ENCODE measurements at places on chromosomes 11 and 22.

DNA sequence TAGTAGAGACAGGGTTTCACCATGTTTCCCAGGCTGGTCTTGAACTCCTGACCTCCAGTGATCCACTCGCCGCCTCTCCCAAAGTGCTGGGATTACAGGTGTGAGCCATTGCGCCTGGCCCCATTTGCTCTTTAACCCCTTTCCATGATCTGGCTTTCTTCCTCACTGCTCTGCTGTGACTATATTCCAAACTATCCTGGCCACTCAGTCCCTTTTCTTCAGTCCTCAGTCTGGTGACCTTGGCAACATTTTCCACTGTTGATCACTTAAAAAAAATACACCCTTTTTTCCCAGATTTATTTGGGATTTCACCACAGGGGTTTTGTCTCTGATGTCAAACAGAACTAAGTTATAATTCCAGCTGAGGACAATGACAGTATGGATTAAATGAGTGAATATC lies 24.5 kb downstream of the MMP20 start:
- DNase-seq, result no peak

DNA sequence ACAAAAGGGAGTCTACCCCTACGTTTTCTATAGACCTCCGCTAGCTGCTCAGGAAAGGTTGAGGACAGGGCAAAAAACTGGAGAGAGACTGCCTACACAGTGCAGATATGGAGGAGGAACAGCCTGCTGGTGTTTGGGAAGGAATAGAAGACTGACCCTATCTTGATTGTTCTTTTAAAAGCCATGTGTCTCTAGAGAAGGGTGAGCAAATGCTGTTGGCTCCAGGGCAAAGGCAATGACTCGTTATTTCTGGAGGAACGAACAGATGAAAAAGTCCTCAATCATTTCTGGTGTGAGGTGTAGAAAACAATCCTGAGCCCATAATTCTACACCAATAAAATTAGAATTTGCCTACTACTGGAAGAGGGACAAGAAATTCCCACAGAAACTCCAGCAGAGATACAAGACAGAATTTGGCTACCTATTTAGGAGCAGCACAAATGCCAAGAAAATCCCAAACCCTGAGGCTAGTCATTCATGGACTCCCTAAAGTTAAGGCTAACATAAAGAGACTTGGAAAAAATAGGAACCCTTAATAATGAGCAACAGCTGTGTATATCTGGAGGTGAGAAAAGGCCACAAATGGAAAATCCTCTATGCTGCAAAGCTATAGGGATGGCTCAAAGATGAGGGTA lies 1206.3 kb upstream of the CNTN5 start:
- DNase-seq, result no peak

DNA sequence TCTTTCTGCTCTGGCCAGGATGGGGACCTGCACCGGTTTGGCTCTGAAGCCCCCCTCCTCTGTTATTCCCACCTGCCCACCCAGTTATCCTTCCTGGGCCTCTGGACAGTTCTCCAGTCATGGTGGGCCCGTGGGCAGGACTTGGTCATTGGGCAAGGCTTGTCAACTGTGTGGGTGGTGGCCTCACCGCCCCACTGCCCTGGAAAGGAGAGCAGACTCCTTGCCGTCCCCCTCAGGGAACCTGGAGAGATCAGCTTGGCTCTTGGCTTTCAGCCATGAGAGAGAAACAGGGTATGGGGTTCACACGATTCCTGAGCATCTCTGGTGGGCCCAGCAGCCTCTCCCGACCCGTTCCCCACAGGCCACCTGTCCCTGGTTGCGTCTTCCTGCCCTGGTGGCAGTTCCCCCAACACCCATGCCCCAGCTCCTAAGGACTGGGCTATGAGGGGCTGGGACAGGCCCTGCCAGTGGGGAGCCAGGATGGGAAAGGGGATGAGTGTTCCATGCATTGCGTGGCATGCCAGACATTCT lies 92.3 kb downstream of the MORC2 start:
- DNase-seq, result no peak

DNA sequence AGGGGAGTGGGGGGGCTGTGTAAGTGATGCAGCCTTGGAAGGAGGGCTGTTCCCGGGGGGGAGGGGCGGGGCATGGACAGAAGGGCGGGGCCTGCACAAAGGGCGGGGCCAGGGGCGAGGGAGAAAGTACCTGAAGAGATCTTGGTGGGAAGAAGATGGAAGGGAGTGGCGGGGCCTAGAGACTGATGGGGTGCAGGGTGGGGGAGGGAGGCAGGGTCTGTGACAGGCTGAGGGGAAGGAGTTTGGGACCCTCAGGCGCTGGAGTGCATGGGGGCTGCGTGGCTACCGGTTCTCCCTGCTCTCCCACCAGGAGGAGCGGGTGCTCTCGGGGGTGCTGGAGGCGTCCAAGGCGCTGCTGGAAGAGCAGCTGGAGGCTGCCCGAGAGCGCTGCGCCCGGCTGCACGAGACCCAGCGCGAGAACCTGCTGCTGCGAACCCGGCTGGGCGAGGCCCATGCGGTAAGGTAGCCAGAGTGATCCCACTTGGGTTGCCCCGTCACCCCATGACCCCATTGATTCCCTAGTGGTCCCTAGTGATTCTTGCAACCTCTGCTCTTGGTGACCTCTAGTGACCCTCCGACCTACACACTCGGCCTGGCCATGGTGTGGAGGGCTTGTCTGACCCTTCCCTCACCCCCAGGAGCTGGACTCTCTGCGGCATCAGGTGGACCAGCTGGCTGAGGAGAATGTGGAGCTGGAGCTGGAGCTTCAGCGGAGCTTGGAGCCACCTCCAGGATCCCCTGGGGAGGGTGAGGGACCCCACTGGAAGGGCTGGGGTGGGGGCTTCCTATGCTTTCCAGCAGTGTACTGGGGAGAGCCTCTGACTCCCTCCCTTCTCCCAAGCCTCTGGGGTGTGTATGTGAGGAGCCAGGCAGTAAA lies 3.1 kb downstream of the CCDC88B start:
- no peak for DNase-seq

- DNase-seq, result no peak
Observed at GRCh38 chr11:117279711-117280376, 11.3 kb upstream of the BACE1-AS start.

- no peak for DNase-seq
Observed at GRCh38 chr11:116078101-116078591, 573.9 kb upstream of the CADM1 start.

DNA sequence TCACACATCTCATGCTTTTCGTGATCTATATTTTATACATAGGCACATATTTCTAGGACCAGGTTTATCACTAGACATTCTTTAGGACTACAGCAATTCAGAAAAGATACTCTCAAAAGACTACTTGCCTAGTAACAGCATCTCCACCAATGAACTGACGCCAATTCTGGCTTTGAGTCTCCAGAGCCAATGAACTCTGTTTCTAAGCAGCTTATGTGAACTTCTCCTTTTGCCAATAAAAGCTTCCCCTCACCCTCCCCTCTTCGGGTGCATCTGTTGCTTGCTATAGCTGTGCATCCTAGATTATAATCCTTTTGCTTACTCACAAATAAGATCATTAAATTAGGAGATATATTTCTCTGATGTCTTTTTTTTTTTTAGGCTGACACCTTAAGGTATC lies 11.4 kb upstream of the ANKK1 start:
- no peak for DNase-seq

GRCh38 chr22:40023341-40023841 lies 28.6 kb downstream of the FAM83F start:
- DNase-seq, result no peak

DNA sequence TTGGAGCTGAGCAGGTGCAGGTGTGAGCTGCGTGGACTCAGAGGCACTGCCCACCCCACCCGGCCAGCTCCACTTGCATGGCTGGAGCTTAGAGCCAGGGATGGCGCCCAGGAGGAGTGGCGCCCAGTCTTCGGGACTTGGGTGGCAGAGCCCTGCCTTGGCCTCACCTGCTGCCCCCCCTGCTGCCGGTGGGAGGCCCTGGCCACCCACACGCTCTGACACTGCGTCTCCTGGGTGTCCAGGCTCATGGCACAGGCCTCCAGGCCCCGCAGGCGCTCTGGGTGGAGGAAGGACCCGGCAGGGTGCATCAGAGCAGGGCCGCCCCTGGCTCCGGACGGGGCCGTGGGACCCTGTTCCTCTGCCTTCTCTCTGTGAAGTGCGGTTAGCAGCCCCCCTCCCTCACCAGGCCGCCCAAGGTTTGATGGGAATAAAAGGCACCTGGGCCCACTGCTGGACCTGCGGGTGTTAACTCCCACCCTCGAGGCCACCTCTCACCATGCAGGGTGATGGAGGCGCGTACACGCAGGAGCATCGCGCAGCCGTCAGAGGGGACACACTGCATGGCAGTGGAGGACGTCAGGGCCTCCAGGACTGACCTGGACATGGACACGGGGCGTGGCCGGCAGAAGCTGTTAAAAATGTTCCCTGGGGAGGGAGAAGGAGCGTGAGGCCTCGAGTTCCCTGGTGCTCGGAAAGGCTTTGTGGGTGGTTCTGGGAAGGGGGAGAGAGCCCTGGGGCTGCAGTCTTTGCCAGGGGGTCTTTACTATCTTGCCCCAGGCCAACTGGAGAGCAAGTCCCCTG lies 11.8 kb downstream of the IL17REL start:
- no peak for DNase-seq

DNA sequence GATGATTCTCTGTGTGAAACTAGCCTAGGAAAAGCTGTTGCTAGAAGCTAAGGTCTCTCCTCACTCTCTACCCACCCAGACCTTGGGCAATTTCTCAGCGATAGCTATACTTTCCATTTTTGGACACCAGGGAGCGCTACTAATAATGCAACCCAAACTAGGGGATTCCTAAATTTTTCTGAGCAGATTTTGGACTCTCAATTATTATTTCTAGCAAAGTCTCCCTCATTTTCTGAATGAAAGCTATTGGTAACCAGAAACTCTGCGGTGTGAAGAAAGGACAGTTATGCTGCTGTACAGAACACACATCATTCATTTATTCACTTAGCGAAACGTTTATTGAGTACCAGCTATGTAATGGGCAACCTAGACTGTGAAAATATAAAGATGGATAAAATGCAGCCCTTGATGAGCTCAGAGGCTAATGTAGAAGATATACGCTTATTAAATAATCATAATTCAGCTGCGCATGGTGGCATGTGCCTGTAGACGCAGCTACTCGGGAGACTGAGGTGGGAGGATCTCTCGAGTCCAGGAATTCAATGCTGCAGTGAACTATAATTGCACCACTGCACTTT lies 6.1 kb upstream of the STIM1 start:
- DNase-seq, result no peak

DNA sequence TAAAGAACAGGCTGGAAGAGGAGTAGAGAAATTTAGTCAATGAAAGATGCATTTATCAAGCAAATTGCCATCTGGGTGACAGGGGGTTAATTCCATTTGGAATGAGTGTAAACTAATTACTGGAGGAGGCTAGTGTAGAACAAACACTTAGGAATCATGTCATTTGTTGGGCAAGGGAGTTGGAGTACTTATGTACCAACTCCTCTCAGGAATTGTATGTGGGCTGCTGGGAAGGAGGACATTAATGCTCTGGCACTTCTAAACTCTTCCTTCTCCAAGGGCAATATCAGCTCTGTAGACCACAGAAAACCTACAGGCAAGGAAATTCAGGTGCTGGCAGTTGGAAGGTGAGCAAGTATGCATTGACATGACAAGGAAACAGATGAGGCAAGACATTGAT lies 141.0 kb downstream of the MSANTD4 start:
- DNase-seq, result no peak

DNA sequence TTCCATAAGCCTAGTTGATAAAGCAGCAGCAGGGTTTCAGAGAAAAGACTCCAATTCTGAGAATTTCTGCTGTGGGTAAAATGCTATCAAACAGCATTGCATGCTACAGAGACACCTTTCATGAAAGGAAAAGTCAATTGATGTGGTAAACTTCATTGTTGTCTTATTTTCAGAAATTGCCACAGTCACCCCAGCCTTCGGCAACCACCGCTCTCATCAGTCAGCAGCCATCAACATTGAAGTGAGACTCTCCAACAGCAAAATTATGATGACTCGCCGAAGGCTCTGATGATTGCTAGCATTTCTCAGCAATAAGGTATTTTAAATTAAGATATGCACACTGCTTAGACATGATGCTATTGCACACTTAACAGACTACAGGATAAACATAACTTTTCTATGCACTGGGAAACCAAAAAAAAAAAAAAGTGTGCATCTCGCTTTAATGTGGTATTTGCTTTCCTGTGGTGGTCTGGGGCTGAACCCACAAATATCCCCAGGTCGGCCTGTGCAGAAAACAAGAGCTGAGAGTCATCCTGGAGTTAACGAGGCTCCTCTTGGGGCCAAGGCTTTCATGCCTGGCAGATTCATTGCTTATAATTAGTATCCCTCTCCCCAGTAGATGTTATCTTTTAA lies 192.1 kb downstream of the CTTN start:
- DNase-seq, result no peak

DNA sequence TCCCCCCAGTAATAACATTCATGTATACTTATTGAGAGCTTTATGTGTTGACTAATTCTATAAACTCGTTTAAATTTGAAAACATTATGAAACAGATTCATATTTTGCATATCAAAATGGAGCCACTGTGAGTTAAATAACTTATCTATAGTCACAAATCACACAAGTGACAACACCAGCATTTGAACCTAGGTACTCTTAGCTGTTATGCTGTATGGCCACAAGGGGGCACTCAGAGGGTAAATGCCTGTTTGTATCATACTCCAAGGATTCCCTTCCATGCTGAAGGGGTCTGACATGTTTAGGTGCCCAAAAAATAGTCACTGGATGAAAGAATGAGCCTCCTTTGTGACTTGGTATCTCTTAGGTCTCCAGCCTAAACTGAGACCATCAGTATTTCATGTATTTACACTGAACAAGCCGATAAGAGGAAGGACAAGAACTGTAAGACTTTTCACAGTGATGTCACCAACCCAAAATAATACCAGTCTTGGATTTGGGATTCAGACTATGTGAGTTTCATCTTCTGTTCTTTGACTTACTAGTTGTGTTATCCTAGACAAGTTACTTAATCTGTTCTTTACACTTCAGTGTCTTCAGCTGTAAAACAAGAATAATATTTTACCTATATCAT lies 12.2 kb upstream of the OR52D1 start:
- no peak for DNase-seq

GRCh38 chr11:69080257-69080995 lies 31.7 kb downstream of the TPCN2 start:
- no peak for DNase-seq

DNA sequence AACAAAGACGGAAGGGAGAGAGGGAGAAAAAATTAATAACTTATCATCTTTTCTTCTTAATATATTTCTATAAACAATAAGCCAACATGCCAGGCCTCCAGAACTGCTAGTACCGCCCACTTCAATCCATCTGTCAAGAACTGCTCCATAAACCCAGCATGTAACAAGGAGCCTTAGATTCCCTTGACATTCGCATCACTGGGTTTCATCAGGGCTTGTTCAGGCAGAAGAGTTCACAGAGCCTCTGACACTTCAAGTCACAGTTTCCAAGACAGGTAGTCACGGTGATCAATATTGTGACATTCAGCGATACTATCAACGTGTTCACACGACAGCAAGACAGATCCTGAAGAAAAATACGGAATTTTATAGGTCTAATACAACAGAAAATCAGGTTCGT lies 61.7 kb downstream of the LARGE2 start:
- DNase-seq, result no peak

- no peak for DNase-seq
Observed at GRCh38 chr22:50440544-50441249, 34.1 kb downstream of the SBF1 start.
